ENCODE measurements at places on chromosomes 13 and 19. TPM values are rescaled to one million over a fixed set of nuclear protein-coding genes. Genes with fewer than 3 reads are reported as not detected.

DNA sequence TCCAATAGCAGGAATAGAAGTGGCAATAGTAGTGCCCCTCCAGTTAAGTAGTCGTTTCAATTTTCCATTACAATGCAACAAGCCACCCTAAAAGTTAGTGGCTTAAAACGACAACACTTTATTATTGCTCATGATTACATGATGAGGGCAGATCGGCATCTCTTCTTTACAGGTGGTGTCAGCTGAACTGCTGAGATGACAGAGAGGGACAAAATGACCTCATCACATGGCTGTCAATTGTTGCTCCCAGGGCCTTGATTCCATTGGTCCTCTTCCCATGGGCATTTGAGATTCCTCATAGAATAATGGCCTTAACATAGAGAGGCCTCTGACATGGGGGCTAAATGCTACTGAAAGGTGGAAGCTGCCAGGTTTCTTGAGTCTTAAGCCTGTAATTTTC, 679.8 kb upstream of the KLHL1 start:
- DNase-seq = no peak

DNA sequence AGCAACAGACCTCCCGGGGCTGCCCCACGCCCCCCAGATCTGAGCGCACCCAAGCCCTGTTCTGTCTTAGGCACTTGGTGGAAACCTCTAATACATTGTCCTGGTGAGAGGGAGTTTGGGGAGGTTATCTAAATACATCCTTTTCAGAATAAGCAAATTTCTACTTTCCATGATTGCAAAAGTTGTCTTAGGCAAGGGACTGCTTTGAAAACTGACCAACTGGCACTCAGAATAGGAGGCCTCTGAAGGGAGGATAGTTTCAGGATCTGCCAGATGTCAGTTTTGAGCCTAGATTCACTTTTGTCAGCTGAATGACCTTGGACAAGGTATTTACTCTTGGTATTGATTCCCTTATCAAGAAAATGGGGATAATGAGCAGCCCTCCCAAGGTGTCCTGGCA, 11.8 kb downstream of the SERP2 start:
- DNase-seq = no peak

DNA sequence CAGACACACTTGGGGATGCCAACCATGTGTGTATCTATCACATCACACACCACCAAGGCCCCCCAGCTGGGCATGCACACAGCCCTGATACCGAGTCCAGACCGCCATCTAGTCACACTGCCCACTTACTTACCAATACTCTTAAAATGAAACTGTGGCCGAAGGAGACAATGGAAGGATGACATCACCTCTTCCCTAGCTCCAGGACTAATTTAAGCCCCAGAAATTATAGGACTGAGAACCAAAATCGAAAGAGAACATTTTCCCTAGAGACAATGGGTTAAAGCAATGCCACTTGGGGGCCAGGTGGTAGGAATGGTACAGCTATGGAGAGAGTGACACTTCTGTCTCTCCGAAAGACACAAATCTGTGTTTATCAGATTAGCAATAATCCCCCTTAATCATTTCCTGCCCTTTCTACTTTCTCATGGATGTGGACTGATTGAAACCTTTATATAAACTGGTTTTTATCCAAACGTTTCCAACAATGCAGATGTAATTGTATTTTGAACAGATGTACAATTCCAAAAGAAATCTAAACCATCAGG, 663 bp upstream of the GGACT start:
- no peak for DNase-seq

The PRR36 gene
- 0.23 TPM for total RNA-seq

The CEACAM4 gene
- 22.3 TPM for total RNA-seq

The OR7A5 gene
- total RNA-seq = not detected
